Natural killer cell (primary cell): ENCODE measurements at places on chromosomes 6 and 20.

- no peak for DNase-seq
Measured at GRCh38 chr6:43798688-43799444, 28.9 kb downstream of the VEGFA start.

- DNase-seq, result no peak
Measured at GRCh38 chr6:112360498-112360897, 13.4 kb downstream of the RFPL4B start.

GRCh38 chr20:54517241-54517975 is 42.0 kb downstream of the DOK5 start:
- DNase-seq, result no peak

GRCh38 chr6:137269803-137270202 is 50.6 kb upstream of the IFNGR1 start:
- no peak for DNase-seq

DNA sequence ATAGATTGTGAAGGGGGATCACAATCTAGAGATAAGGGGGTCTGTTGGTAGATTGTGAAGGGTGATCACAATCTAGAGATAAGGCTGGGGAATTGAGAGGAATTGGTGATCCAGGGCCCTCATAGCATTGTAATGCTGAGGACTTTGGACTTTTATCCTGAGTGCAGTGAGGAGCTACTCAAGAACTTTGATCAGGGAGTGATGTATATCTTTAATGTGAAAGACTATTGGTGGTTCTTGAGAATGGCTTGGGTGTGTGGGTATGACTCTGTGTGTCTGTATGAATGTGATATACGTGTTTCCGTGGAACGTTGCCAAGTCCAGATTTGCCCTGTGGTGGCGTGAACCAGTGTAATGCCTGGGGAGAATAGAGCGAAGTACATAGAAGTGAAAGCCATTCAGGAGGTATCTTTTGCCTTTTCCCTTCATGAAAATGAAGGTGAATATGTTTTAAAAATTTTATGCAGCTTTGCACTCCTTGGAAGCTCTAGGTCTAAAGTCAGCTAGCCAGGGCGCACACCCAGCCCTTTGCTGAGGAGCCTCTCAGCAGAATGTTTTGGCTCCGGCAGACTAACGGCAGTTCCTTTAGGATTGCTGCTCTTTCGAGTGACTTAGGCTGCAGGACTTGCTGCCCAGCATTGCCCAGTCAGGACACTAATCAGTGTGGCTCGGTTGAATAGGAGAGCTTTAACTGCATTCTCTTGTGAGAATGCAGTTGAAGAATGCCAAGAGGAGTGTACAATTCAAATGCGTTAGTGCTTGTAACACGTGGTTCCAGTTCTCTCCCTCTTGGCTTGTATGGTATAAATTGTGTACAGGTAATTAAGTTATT is 3.5 kb downstream of the ZFAND3 start:
- peak; percentile 54 for DNase-seq

GRCh38 chr6:44837255-44837654 is 449.7 kb downstream of the CDC5L start:
- DNase-seq, result no peak

DNA sequence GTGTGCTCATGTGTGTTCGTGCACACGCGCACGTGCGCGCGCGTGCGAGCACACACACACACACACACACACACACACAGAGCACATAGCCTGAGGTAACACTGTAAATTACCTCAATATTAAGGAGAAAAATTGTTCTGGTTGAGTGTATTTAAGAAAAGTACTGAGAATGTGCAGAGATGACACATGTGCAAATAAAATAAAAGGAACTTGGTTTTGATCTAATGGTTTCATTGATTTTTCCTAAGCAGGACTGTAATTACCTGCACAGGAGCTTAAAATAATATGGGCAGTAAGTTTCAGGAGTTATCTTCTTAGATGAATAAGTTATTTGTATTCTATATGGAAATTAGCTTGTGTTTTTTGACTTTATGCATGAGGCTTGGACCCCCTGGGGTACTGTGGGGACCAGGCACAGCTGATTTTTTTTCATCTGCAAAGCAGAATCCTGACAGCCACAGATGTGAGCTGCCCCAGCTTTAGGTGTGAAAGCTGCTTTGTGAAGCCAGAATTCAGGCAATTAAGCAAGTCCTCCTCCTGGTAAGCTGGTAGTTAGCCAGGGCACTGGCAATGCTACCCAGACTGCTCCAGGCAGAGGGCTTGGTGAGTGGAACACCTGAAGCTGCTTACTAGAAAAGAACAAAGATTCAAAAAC is 1040.6 kb upstream of the CITED2 start:
- no peak for DNase-seq

GRCh38 chr20:44020406-44021148 is 105.9 kb downstream of the TOX2 start:
- DNase-seq, result no peak

DNA sequence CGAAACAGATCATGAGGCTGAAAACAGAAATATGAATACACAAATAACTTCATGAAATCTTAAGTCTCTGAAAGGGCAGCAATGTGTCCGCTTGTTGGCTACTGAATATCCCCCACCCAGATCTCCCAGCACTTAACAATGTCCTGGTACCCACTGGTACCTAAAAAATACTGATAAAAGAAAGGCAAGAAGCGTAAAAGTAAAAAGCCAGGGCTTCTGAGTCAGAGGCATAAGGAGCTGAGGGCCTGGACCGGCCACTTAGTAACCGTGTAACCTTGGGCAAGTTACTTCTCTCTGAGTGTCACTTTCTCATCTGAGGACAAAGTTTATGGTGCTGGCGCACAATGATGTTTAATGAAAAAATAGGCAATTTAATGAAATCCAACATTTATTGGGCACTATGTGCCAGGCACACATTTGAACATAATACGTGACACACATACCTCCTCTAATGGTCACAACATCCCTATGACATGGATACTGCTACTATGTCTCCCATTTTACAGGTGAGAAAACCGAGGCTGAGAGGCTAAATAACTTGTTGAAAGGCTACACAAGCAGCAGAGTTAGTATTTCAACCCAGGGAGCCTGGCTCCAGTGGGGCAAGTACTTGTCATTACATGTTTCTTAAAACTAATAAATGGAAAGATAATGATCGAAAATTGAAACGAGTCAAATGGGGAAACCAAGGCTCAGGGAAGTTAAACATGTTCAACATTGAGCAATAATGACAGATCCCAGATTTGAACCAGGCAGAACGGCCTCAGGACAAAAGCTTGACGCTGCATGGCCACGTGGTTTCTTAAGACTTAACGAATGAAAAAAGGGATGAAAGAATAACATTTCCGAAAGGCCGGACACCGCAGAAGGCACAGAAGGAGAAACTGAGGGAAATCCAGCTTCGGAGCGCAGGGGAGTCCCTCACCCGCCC is 828 bp downstream of the TP53RK start:
- no peak for DNase-seq

GRCh38 chr6:158290659-158291058 is 21.6 kb upstream of the TULP4 start:
- peak; percentile 48 for DNase-seq

DNA sequence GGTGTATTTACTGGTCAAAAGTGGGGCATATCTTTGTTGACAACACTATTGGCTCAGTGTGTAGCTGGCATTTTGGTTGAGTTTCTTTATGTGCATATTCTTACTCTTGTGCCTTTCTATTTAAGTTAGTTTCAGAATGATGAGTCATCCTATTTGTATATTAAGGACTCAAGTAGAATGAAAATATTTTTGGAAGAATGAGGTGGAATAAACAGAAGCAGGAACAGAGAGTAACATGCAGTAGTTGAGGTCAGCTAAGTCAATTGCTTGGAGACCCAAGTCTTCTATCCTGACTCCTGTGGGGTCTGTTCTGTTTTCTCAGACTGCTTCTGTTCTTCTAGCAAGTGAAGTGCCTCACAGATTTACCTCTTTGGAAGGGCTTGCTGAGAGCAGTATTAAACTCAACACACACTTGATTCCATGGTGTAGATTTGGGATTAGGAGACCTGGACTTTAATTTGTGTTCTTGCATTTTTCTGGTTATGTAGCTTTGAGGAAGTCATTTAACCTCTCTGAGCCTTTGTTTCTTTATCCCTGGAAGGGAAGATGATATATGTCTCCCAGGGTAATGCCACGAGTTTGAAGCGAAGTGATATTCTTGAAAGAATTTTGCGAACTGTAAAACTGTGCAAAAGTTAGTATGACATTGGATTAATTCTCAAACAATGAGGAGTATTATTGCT is 324.3 kb downstream of the QKI start:
- no peak for DNase-seq

DNA sequence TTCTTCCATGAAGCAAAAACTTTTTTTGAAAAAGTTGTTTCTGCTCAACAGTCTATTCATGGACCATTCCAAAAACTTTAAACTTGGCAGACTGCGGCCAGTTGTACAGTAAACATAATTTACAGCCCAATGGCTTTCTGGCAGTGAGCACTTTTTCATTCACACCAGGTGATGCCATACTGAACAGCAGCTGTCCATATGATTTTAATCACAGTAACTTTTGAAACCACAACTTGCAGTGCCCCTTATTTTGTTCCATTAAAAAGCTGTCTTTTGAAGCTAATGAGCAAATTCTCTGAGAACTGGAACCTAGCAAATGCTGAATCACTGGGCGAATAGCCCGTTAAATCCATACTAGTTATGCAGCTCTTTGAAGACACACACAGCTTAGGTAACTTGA is 576.6 kb downstream of the PTPRT start:
- no peak for DNase-seq

DNA sequence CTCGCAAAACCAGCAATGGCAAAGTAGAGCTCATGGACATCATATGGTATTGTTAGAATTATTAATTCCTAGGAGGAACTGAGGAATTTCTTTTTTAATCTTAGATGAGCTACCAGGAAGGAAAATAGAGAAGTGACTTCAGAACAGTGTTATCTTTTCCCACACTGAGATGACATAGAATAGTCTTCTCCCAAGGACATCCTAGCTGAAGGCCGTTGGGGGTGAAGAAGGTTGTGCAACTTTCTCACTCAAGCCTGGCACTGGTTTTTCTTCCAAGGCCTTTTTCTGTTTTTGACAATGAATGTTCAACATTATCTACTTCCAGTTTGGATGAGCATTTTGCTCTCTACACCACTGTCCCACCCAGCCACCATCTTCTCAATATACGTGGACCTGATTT is 35.8 kb upstream of the MAS1 start:
- DNase-seq, result no peak

- DNase-seq, result no peak
Measured at GRCh38 chr6:75397656-75398465, 95.7 kb downstream of the FILIP1 start.

DNA sequence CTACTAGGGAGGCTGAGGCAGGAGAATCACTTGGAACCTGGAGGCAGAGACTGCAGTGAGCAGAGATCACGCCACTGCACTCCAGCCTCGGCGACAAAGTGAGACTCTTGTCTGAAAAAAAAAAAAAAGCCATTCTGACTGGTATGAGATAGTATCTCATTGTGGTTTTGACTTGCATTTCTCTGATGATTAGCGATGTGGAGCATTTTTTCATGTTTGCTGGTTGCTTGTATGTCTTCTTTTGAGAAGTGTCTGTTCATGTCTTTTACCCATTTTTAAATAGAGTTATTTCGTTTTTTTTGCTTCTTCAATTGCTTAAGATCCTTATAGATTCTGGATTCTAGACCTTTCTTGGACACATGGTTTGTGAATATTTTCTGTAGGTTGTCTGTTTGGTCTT is 103.5 kb upstream of the SIM1 start:
- no peak for DNase-seq

GRCh38 chr6:142592876-142593275 is 291.1 kb downstream of the ADGRG6 start:
- no peak for DNase-seq

DNA sequence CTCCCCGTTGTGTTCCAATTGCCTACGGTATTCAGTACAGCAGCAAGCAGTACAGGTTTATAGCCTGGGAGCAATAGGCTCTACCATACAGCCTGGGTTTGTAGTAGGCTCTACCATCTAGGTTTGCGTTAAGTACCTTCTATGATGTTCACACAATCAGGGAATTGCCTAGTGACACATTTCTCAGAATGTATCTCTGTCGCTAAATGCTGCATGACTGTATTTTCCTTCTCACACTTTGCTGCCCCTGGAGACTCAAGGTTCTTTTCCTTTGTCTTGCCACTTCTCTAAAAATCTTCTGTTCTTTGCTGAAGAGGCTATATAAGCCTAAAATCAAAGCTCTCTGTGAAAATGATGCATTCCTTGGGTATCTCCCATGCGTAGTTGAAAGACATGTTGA is 241.9 kb downstream of the CD83 start:
- no peak for DNase-seq

DNA sequence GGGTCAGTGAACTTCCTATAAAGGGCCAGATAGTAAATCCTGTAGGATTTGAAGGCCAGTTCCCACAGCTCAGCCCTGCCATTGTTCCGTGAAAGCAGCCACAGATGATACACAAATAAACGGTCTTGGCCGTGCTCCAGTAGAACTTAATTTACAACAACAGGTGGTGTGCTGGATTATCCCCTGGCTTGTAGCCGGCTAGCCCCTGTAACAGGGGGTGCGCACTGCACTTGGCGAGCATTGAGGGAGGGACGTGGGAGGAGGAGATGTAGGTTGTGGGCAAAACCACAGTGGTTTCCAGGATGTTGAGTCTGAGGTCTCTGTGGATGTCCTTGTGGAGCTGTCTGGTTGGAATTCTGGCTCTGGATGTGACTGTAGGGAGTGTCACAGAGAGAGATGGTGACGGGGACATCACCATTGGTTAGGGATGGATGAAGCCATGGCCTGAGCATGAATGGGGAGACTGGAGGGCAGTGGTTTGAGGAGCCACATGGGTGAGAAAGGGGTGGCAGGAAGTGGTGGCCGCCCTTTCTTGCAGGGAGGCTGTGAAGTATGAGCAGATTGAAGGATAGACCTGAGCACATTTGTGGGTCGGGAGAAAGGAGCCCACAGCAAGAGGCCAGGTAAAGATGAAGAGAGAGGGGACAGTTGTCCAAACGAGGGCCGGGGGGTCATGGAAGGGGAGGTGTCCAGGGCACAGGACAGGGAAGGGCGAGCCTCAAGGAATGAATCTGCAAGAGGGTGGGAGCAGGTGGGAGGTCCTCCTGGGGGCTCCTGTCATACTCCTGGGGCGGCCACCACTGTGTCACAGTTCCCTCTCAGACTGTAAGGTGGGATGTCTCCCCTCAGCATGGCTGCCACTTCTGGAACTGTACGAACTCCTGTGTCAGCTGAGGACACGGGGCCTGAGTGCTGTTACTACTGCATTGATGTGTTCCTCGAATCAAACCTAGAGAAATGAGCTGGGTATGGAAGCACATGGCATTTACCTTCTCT is 53.6 kb downstream of the CDH26 start:
- DNase-seq, result peak; percentile 32

DNA sequence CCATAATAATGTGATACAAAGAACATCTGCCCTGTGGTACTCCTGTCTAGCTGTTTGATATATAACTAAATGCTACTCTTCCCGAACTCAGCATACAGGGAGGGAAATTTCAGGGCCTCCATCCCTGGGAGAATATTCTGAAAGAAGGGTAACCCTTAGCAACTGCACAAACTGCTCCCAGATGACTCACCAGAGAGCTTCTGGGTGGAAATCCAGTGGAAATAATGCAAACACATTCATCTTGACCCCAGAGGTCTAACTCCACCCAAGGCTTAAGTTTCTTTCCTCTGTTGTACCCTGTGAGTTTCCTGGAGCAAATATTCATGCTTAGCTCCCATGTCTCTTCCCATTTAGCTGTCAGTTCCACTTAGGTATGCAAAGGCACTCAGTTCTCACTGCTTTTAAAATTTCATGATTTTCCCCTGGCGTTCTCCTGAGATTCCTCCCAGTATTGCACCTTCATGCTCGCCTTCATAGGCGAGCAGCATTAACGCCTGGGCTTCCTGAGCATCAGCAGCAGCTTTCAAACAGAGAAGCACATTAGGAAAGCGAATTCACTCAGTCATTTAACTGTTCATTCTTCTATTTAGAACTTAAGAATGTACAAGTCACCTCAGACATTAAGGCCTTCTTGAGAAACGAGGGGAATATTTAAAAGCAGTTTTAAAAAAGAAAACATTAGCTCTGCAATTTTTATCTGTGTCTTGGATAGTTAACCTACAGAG is 43.8 kb upstream of the LAMA4 start:
- DNase-seq, result no peak
